ENCODE measurements at places on chromosomes 3 and 15.
A peak's percentile ranks its signal among the peaks of the same experiment; 100 is the strongest.

DNA sequence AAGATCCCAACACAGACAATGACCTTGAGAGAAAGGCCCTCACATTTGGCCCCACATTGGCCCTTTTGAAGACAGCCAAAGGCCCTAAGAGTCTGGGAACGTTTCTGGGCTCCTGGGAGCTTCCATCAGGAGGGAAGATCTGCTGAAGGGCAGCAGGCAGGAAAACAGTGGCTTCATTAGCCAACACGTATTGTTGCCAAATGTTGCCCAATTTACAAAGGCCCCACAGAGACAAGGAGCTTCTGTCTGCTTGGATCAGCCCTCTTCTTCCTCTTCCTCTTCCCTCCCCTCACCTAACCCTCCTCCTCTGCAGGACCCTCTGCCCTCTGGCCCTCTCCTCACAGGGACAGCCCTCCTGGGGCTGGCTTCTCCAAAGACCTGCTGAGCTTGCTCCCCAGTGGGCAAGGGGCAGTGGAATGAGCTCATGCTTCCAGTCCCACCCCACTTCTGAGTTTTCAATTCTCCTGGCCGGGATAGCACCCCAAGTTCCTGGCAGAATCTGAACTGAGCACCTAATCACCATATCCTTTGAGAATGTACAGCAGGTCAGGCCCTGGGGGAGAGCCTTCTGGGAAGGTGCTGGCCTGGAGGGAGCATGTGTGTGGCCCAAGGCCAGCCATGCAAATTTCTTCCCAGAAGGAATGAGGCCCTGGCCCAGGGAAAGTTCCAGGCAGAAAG, 5.1 kb upstream of the LTF start:
- no peak for DNase-seq

GRCh38 chr3:193040836-193041672, 123.4 kb upstream of the MB21D2 start:
- DNase-seq, result no peak

DNA sequence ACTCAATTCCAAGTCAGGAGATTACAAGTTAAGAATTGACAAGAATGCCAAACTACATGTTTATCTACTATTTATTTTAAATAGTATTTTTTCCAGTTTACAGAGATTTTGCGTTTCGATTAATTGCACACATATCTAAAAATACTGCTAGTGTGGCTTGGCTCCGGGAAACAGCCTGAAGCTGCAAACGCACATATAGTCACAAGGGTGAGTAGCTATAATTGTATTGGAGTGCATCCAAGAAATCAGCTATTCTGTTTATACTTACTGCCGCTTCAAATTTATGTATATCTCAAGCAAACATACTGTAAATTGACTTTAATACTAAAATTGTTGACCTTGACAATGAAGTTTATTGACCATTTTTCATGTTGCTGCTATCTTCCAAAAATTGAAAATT, 77.0 kb upstream of the PLSCR5 start:
- DNase-seq, result no peak

DNA sequence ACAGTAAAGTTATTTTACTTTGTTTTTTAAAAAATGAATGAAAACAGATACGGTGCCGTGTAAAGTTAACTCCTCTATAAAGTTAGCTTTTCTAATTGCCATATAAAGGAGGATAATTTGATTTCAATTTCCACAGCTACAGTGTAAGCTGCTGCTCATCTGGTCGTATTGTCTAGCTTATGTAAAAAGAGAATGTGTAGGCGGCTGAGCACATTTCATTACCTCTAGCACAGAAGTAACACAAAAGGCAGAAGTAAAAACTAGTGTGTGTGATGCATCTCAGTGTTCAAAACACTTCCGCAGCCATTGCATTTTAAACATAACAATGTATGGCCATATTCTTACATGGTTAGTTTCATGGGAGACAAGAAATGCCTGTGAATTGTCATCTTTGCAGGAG, 105.0 kb upstream of the P2RY1 start:
- no peak for DNase-seq

DNA sequence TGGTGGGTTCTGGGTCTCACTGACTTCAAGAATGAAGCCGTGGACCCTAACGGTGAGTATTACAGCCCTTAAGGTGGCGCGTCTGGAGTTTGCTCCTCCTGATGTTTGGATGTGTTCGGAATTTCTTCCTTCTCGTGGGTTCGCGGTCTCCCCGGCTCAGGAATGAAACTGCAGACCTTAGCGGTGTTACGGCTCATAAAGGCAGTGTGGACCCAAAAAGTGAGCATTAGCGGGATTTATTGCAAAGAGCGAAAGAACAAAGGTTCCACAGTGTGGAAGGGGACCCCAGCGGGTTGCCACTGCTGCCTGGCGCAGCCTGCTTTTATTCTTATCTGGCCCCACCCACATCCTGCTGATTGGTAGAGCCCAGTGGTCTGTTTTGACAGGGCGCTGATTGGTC, 420.5 kb upstream of the BCHE start:
- no peak for DNase-seq

- DNase-seq, result no peak
These were observed 2.5 kb upstream of the HHLA2 start for GRCh38 chr3:108293858-108294257.

GRCh38 chr3:143337387-143337786, 217.8 kb downstream of the CHST2 start:
- DNase-seq, result no peak

DNA sequence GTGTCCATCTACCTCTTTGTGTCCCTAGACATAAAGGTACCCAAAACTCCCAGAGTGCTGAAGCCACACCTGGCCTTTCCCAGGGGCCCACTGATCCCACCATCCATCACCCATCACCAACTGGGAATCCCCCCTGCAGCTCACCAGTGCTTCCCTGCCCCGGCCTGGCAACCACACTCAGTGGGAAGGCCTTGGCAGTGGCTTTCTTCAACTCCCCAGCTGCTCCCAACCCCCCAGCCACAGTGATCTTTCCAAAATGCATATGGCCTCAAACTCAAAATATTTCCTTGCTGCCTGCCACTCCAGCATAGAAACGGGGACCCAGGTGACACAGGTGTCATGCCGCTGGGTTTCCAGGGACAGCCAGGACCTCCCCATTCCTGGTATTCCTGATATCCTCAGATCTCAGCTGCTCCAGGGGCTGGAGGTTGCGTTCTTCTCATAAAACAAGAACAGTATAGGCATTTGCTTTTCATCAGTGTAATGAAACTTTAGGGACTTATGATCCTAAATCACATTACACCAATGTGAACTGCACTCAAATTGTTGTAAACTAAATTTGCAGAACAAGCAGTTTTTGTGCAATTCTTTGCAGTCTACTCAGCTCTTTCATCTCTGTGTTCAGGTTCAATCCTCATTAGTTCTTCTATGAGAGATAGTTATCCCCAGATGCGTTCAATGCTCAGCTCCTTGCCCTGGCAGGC, 1.3 kb downstream of the OCA2 start:
- no peak for DNase-seq

DNA sequence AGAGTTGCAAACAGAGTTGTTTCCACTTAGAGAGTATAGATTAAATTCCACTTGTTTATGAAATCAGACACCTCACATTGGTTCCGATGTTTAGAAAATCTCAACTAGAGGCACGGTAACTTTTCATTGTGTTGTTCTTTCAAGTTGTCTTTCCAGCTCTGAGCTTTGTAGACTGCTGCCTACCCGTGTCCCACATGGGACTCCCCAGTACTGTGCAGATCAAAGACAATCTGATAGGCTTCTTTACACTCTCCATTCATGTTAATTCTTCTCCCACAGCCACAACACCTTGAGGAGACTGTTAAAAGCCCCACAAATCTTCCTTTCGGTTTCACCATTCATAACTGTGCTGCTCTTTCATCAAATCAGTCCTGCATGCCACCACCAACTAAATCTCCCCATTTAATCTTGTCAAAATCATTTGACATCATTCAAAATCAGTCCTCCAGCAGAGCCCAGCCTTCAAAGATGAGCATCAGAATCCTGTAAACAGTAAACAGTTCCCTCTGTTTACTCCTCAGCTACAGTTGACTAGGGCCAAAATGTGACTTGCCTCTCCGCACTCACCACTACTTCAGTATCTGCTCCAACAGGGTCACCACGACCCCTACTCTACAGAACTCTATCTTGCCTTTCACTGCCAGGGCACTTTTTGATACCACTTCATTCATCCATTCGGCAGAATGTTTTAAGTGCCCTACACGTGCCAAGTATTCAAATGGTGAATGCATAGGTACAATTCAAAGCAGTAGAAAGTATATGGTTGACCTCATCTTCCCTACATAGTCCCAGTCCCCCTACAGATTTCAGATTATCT, 8.3 kb downstream of the ANXA2 start:
- DNase-seq, result peak; percentile 20

DNA sequence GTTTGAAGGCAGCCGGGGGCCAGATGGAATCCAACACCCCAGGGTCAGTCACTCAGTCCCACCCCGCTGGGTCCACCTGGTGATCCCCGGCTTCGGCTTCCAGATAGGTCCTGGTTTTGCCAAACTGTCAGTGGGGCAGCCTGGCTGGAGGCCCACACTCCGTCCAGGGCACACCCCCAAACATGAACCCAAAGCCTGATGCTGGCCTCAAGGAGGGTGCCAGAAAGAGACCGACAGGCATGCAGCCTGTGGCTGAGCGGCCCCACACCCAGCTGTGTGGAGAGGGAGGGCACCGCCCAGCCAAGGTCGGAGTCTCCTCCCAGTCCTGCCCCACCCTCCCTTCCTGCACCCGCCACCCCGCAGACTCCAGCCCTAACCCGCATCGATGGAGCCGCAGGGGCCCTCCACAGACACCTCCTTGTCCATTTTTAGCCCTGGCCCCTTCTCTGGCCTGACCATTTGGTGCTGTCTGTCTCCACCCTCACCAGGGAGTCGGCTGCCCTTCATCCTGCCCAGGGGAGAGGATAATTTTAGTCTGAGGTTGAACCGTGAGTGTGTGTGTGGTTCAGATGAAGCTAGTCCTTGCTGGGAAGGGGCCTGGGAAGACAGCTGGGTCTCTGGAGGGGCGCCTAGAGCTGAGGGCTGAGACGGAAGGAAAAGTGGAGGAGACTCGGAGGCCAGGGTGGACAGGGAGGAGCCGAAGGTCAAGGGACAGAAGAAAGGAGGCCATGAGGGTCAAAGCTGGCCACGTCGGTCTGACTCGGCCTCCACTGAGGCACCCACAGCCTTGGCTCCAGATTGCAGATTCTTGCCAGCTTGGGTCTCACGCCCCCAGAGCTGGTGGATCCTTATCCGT, 23.1 kb downstream of the TNK2 start:
- DNase-seq, result no peak

DNA sequence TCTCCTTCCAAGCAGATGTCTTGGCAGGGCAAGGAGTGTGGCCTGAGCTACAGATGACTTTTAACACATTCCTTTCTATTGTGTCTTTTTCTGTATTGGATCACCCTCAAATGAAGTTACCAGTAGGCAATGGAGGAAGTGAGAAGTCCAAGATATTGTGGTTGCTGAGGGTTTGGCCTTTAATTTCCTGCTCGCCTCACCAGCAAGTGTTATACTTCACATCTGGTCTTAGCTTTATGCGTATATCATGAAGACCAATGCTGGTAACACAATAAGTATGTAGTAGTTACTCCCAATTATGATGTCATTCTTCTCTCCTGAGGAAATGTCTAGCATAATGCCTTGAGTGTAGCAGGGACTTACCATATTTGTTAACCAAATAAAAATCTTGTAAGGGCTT, 179.9 kb downstream of the ZIC1 start:
- no peak for DNase-seq

DNA sequence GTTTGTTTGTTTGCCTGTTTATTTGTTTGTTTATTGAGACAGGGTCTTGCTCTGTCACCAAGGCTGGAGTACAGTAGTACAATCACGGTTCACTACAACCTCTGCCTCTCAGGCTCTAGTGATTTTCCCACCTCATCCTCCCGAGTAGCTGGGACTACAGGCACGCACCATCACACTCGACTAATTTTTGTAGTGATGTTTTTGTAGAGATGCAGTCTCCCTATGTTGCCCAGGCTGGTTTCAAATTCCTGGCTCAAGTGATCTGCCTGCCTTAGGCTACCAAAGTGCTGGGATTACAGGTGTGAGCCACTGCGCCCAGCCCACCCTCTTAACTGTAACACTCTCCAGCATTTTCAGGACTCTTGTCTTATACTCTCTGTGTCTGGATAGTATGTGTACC, 26.7 kb downstream of the PLD1 start:
- DNase-seq, result no peak

DNA sequence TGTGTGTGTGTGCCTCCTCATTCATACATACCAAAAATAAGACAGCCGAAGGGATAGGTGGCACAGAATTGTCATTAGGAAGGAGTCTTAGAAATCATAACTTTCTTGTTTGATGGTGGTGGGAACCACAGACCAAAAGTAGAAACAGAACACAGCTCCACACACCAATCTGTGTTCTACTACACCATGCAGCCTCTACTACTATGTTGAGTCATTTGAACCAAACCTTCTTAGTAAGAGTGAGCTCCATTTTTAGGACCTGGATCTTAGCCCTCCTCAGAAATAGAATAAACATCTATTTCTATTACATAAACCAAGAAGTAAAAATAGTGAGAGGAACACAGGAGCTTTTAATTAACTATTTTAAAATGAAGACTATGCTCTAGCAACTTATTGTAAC, 27.9 kb upstream of the PLCH1 start:
- DNase-seq, result no peak

- DNase-seq, result no peak
These were observed 43.9 kb downstream of the GOLIM4 start for GRCh38 chr3:168051531-168052471.

DNA sequence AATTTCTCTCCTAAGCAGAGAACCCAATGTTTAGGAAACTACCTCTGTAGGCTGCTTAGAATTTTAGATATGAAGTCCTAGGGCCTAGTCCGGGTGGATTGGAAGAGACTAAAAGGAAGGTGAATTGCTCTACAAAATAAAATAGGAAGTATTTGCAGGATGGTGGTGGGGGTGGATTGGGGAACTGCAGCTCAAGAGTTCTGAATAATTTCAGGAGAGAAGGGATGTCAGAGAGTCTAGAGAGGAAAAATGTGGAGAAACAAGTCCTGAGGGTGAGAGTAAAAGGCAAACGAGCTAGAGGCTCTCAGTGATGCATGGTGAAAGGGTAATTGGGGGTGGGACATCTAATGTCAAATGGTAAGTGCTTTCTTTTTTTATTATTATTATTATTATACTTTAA, 10.2 kb upstream of the CP start:
- no peak for DNase-seq

DNA sequence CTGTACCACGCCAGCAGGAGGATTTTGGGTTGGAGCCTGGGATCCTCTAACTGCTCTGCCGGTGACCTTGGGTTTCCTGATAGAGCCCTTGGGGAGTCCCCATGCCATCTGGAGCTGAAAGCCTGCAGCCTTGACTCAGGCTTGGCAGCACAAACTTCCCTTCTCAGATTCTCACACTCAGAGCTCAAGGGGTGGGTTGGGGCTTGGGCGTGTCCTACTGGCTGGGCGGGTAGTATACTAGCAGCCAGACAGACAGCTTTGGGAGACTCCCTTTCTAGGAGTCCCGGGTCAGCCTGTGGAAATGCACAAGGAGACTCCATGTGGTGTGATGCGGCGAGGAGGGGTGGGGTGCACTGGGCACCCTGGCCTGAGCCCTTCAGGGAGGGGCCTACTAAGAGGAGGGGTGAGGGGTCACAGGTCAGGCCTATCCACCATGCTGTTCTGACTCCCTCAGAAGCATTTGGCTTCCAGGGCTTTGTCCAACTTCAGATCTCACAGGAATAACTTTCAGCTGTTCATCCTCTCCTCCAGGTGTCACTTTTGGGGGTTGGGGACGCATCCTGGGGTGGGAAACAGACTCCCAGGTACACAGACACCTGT, 21.6 kb upstream of the PLXNA1 start:
- DNase-seq, result no peak

- no peak for DNase-seq
These were observed 5.4 kb upstream of the IREB2 start for GRCh38 chr15:78432664-78433063.

- DNase-seq, result peak; percentile 67
These were observed 296.3 kb downstream of the UACA start for GRCh38 chr15:70466895-70467529.

Measured in CD4-positive, alpha-beta T cell treated with Interleukin-6 for 4 hours (primary cell).